ENCODE measurements at places on chromosomes 6 and 20.

GRCh38 chr6:53263917-53264316 is 84.8 kb downstream of the ELOVL5 start:
- no peak for DNase-seq

- DNase-seq, result no peak
These were observed 14.7 kb downstream of the FOXF2 start for GRCh38 chr6:1403851-1404712.

- no peak for DNase-seq
These were observed 105.6 kb upstream of the CLDN20 start for GRCh38 chr6:155158030-155158843.

- DNase-seq, result no peak
These were observed 63.9 kb upstream of the TENT5A start for GRCh38 chr6:81816380-81816779.

DNA sequence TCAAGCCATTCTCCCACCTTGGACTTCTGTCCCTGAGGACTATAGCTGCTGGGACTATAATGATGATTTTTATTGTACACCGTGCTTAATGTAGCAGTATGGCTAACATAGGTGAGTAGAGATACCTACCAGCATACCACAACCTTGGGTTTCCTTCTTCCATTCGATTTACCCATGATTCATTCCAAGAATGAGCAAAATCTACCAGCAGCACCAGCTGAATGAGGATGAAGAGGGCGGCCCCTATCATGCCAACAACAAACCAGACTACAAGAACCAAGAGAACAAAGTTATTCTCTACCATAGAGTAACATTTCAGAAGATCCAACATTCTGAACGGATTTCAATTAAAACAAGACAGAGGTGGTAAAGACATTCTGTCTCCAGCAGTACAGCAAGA is 12.1 kb downstream of the SERINC3 start:
- DNase-seq, result no peak

GRCh38 chr20:9348747-9349146 is 165.6 kb upstream of the LAMP5 start:
- no peak for DNase-seq

- DNase-seq, result no peak
These were observed 77.6 kb downstream of the SRC start for GRCh38 chr20:37423545-37423944.

DNA sequence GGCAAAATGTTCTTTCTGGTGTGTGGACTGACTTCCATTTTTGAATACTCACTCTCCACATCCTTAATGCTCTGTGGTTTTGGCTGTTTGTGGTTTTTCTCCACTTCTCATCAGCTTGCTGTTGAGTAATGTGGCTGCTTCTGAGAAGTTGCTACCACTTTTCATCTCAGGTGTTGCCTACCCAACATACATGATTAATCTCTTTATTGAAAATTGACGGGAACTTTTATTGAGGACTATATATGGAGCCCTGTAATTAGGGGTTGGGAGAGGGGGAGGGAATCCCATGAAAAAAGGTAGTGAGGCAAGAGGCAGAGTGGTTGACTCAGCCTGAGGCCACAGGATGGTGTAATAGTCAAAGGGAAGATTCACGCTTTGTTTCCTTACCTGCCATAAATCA is 17.6 kb downstream of the IL22RA2 start:
- DNase-seq, result no peak
